ENCODE measurements at places on chromosomes 7 and 10.

DNA sequence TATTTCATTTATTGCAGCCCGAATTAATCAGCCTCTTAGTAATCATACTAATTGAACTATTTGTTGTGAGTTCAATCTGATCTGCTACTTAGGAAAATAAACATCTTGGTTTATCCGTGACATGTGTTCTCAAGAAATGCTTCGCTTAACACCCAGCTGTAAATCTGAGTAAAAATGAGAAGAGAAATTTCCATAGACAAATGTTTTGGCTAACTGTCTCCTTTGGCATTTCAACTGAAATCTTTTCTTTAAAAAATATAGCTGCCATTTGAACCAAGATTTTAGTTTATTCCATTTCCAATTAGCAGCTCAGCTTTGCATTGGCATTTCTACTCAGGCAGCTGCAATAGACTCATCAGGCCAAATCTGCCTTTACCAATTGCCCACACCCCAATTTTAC lies 180.5 kb upstream of the PTER start:
- no peak for DNase-seq

DNA sequence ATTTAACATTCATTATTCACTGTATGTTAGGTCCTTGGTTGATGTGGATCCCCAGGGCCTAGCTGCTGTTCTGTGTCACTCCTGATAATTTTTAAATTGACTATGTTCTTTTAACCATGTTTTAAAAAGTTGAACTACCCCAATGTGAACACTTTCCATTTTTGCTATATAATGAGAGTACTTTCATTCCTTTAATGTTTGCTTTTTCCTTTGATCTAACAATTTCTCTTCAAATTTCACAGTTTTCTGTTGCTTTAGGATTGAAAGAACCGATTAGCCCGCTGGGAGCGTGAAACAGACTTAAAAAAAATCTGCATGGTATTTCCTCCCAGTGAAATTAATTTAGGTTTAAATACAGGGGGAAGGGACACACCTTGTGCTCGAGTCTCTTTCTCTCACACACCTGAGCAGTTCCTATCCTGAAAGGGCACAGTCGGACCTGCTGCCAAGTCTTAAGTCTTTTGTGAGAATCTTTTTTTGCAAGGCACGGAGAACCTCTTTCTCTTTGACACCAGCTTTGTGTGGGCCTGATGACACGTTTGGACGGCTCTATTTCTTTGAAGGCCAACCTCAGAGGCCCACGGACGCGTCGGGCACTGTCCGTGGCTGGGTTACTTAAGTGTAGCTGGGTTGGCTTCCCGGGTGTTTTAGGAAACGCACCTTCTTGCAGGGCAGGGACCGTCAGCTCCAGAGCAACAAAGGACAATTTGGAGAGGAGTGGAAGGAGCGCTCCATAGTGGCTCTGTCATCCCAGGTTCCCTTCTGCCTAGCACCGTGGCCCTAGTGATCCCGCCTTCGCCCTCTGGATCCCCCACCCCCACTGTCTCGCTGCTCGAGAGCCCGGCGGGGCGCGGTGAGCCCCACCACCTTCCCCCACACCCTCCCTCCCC lies 1.0 kb upstream of the CHN2 start:
- DNase-seq = no peak

- no peak for DNase-seq
Measured at GRCh38 chr10:91775731-91776130, 22.5 kb upstream of the TNKS2 start.

- DNase-seq = no peak
Measured at GRCh38 chr10:48610585-48611093, 5.8 kb upstream of the ARHGAP22 start.

GRCh38 chr7:4074407-4074806 lies 607.7 kb upstream of the FOXK1 start:
- DNase-seq = no peak

GRCh38 chr10:84262190-84262956 lies 17.5 kb downstream of the RGR start:
- DNase-seq = no peak

DNA sequence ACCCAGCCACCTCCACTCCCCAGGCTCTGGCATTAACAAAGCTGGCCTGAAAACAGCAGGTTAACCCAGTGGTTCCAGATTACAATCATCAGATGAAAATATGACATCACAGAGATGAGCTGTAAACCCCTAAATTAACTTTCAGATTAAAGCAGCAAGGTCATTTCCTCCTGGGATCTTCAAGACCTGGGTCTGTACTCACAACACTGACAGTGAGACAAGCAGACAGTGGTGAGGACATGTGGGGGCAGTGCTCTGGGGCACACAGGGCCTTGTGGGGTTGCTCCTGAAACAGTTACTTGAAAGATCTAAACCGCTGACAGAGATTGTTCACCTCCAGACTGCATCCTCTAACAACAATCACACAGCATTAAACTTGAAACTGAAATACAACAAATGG lies 134.1 kb downstream of the ZNF438 start:
- DNase-seq = no peak

- DNase-seq = no peak
Measured at GRCh38 chr7:5005066-5005465, 40.6 kb upstream of the RBAK start.

GRCh38 chr10:131131726-131132591 lies 179.6 kb downstream of the TCERG1L start:
- no peak for DNase-seq

- DNase-seq = no peak
Measured at GRCh38 chr7:140348161-140348849, 50.0 kb downstream of the SLC37A3 start.

- peak; percentile 1 for DNase-seq
Measured at GRCh38 chr7:80637911-80638765, at the start of gene CD36. TSS of gene CD36 (plus strand) at chr7:80638642. CDS start at chr7:80646741, 8,099 bp downstream.

- no peak for DNase-seq
Measured at GRCh38 chr10:12513003-12513365, 163.6 kb downstream of the CAMK1D start.

- no peak for DNase-seq
Measured at GRCh38 chr10:32970910-32971309, 12.9 kb upstream of the ITGB1 start.

GRCh38 chr7:116799916-116800315 lies 62.5 kb upstream of the CAPZA2 start:
- DNase-seq = no peak

GRCh38 chr7:132592231-132592920 lies 16.1 kb upstream of the PLXNA4 start:
- DNase-seq = no peak

GRCh38 chr10:36533316-36533715 lies 592.1 kb upstream of the ANKRD30A start:
- no peak for DNase-seq

- no peak for DNase-seq
Measured at GRCh38 chr7:17093461-17093860, 205.0 kb upstream of the AHR start.

DNA sequence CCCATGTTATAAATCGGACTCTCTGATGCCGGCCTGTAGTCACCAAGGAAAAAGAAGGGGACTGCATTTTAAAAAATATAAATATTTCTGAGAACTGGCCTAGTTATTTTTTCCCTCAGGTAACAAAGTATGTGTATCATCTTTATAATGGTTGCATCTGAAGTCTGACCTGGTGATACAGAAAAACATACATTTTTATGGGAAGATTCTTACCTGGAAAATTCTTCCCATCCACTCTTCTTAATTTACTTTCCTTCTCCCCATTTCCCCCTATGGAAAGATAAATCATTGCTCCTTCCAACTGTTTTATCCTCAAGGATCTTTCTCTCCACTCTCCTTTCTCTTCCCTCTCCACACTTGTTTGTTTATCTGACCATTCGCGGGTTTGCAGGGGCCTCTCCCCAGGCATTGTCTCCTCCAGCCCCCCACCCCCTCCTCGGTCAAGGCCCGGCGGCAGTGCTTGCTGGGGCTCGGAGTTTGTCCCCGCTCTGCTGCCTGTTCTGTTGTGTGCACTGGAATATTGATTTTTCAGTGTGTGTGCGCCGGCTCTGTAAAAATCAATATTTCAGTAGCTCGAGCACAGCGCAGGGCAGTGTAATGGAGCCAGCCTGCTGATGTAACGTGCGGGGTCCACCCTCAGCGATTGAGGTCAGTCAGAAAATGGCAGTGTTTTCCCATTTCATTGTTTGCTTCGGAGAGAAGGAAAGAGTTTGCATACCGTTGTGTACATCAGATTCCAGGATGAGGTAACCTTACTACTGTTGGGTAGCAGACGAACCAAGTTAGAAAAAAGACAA lies 199.5 kb upstream of the NFE2L3 start:
- DNase-seq = no peak

DNA sequence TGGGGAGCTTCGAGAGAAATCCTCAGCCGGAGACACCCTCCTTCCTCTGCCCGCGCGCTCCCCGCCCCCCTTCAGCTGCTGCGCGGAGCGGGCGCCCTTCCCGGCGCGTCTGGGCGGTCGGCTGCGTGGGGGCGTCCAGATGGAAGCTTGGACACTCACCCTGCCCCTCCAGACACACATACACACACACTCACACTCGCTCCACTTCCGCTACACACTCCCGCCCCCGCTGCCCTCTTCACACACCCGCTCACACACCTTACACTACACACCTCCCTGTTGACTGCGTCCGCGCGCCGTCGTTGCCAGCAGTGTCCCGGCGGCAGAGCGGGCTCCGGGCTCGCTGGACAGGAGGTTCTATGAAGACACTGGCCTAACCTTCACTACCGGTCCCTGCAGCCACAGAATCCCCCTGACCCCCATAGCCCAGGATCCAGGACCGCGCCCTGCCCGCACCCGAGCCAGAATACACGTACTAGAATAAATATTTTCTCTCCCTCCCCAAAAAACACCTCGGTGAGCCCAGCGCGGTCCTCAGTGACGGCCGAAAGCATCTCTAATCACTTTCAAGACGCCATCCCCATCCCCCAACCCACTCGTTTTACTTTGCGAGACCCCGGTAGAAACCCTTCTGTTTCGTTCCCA lies 1.1 kb upstream of the EGR2 start:
- no peak for DNase-seq

- no peak for DNase-seq
Measured at GRCh38 chr10:105149371-105149891, 508.3 kb downstream of the SORCS3 start.

DNA sequence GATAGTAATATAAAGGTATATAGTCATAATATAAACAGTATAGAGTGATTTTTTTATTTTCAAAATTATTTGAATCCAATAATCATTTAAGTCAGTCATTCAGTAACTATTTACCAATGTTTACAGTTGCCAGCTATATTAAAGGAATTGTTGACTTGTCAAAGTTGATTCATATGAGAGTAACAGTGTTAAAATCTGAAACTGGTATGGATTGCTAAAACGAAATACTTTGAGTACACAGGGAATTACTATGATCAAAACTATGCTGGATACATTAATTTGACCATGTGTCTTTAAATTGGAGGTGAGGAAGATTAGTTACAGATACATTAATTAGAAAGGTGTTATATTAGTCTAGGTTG lies 282.6 kb downstream of the ADK start:
- no peak for DNase-seq

- peak; percentile 68 for DNase-seq
Measured at GRCh38 chr10:63265222-63265617, 132.1 kb downstream of the NRBF2 start.

DNA sequence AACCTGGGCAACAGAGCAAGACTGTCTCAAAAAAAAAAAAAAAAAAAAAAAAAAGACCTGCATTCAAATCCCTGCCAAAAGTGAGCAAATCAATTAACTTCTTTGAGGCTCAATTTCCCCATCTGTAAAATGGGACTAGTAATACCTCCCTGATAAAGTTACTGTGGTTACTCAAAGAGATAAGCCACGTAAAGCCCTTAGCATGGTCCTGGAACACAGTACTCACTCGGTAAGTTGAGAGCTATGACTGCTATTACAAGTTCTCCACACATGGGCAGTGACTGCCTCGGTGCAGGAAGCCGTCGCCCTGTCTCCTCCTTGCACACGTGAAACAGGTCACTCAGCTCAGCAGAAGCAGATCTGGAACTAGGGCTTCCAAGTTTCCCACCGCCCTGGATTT lies 37.9 kb downstream of the DDIT4 start:
- no peak for DNase-seq

DNA sequence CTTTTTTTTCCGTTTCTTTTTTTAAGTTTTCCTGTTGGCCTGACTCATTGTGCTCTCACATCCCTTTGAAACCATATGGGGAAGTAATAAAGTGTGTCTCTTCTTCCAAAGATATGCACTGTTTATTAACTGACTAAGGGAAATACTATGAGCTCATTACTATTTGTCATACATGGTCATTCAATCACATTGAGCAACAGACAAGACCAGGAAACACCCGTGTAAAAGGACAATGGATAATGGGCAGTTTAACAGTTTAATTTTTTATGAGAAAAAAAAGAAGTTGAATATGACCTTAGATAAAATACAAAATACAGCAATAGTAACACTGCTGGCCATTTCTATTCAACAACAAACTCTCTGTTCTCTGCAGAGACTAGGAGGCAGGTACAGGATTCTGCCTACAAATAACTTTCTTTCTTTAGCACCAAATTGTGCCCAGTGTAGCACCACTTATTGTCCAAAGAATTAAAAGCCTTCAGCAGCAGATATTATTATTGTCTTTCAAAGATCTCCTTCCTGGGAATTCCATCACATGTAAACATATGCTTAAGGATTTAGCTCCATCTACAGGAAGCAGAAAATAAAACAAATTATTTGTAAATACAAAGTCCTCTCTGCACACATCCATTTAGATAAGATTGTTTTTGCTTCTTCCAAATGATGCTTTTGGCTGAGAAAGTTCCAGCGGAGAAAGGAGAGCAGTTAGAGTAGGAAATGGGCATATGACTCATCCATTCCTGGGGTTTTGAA lies 55.0 kb upstream of the AKR1E2 start:
- DNase-seq = peak; percentile 4

GRCh38 chr7:37446371-37446770 lies 2.3 kb downstream of the ELMO1 start:
- no peak for DNase-seq

DNA sequence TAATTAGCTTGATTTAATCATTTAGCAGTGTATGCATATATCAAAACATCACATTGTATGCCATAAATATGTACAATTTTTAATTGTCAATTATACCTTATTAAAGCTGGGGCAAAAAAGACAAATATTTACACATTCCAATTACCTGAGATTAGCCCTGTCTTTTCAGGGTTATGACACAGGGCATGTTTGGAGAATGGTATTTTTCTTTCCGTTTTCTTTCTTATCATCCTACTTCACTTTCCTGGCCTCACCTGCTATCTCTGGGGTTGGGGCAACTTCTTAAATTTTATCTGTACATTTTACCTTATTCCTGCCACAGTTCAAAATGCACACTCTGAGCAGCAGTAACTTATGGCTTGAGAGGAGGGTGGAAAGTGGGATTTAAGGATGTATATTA lies 285.9 kb downstream of the DOCK4 start:
- DNase-seq = no peak

DNA sequence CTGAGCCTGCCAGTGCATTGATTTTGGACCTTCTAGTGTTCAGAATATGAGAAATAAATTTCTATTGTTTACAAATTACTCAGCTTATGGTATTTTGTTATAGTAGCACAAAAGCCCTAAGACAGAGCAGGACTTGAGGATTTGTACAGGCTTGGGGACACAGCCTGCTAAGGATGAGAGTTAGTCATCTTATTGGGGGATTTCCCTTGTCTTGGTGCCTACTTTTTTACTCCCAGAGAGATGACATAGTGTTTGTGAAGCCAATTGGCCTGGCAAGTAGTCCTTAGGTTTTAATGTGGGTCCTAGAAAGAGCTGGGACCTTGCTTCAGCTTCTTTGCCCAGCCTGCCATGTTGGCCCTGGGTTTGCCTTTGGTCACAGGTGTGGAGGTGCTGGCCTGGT lies 364.0 kb downstream of the REEP3 start:
- no peak for DNase-seq
